ENCODE measurements at places on chromosomes 6 and 20. TPM values are rescaled to one million over a fixed set of nuclear protein-coding genes. Genes with fewer than 3 reads are reported as not detected.

GRCh38 chr6:85685713-85686112 is 43.0 kb upstream of the SYNCRIP start:
- H3K27ac ChIP-seq, result no peak overlapping the region
- H3K27me3 ChIP-seq, result no peaks in the 10 kb centered on the region
- H3K36me3 ChIP-seq, result no peaks in the 10 kb centered on the region
- no peak overlapping the region for H3K4me3 ChIP-seq

DNA sequence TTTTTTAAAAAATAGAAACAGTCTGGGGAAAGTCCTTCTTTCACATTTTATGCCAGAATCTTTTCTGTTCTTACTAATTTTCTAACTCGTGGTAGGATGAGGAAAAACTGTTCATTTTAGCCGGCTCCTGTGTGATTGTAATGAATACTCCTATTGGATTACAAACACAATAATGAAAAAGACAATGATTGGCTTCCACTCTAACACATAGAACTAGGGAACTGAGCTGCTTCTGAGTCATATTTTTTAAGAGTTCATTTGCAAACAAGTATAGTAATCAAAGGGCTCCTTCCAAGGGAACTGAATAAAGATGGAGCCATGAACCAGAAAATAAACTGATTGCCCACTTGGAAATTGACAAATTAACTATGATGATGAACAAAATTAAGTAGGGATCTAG is 265.3 kb upstream of the TCF21 start:
- H3K4me3 ChIP-seq, result no peak overlapping the region
- no peaks in the 10 kb centered on the region for H3K27me3 ChIP-seq
- DNase-seq, result no peak
- H3K27ac ChIP-seq, result no peak overlapping the region

The EHMT2 gene
- 49.9 TPM for total RNA-seq

The RHAG gene
- not detected for total RNA-seq

The PTK6 gene
- total RNA-seq, result 0.49 TPM

- no peaks in the 10 kb centered on the region for H3K4me1 ChIP-seq
- no peaks in the 10 kb centered on the region for H3K36me3 ChIP-seq
- peaks cover 4% of the 10 kb centered on the region for H3K27me3 ChIP-seq
- H3K27ac ChIP-seq, result no peak overlapping the region
- no peak for DNase-seq
Measured at GRCh38 chr6:115891111-115891669, 169.5 kb downstream of the FRK start.

DNA sequence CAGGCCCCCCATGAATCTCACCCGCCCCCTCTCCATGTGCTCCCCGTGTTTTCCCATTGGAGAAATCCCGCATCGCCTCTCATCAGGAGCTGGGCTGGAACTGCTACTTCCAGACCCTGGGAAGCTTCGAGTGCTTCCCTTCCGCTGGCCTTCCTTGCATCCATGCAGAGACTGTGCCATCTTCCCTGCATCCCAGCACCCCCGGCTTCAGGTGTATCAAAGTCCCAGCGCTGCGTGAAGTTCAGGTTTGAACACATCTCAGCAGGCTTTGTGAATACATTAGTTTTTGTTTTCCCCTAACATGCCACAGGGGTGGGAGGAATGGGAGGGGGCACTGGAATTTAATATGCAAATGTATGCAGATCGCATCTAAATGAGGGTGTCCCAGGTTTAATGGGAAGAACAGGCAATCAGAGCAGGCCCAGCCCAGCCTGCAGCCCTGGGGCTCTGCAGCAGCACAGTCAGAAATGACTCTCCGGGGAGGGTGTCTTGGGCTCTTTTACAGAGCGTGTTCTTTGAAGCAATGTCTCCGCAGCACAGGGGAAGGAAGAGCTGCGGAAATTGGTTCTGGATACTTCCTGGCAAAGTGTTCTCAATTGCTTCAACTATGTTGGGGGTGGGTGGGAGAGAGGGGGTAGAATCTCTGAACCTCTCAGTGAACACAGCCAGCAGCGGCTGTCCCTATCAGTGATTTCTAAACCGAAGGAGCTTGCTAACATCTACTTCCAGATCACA is 8.3 kb upstream of the MMP9 start:
- peaks cover 8% of the 10 kb centered on the region for H3K27me3 ChIP-seq
- no peak overlapping the region for H3K27ac ChIP-seq
- no peak for DNase-seq
- peaks cover 49% of the 10 kb centered on the region for H3K4me1 ChIP-seq

GRCh38 chr20:9590189-9590588 is 75.8 kb downstream of the LAMP5 start:
- DNase-seq, result no peak
- H3K27me3 ChIP-seq, result peaks cover 2% of the 10 kb centered on the region
- no peaks in the 10 kb centered on the region for H3K36me3 ChIP-seq
- H3K4me3 ChIP-seq, result no peak overlapping the region
- no peaks in the 10 kb centered on the region for H3K4me1 ChIP-seq

DNA sequence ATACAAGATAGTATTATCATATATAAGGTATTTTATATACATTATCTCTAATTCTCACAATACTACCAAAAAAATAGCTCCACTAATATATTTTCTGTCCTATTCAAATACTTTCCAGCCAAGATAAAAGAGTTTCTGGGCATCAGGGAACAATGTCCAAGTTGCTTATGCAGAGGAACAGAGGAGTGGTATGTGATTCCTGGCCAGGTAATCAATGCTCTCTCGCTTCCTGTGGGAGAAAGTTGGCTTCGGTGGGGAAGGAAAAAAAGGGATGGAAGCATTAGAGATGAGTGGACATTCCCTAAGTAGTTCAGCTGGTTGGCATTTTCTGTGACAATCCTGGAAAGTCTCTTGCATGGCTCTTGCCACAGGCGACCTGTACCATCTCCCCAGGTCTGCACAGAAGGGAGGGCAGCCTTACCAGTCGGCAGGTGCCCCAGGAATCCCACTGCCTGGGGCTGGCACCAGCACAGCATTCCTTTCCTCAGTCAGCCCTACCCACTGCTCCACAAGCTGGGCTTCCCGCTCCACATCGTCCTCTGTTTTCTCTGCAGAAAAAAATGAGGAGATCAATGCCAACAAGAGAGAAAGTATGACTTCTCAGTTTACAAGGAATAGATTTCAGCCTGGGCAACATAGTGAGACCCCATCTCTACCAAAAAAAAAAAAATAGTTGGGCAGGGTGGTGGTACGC is 78.5 kb upstream of the NUP153 start:
- no peak overlapping the region for H3K27ac ChIP-seq
- H3K4me1 ChIP-seq, result no peaks in the 10 kb centered on the region
- peaks cover 26% of the 10 kb centered on the region for H3K36me3 ChIP-seq
- no peaks in the 10 kb centered on the region for H3K27me3 ChIP-seq

GRCh38 chr20:41905199-41905598 is 287.0 kb upstream of the CHD6 start:
- DNase-seq, result no peak
- no peaks in the 10 kb centered on the region for H3K4me1 ChIP-seq
- no peak overlapping the region for H3K4me3 ChIP-seq
- H3K27me3 ChIP-seq, result no peaks in the 10 kb centered on the region

GRCh38 chr6:122202576-122203137 is 196.8 kb upstream of the HSF2 start:
- H3K4me1 ChIP-seq, result no peaks in the 10 kb centered on the region
- H3K27me3 ChIP-seq, result no peaks in the 10 kb centered on the region
- no peaks in the 10 kb centered on the region for H3K36me3 ChIP-seq
- H3K27ac ChIP-seq, result no peak overlapping the region

The TCEA2 gene
- 20.7 TPM for total RNA-seq

- DNase-seq, result no peak
- H3K27ac ChIP-seq, result no peak overlapping the region
- H3K27me3 ChIP-seq, result no peaks in the 10 kb centered on the region
Measured at GRCh38 chr6:136092897-136093296, 157.2 kb downstream of the MTFR2 start.

DNA sequence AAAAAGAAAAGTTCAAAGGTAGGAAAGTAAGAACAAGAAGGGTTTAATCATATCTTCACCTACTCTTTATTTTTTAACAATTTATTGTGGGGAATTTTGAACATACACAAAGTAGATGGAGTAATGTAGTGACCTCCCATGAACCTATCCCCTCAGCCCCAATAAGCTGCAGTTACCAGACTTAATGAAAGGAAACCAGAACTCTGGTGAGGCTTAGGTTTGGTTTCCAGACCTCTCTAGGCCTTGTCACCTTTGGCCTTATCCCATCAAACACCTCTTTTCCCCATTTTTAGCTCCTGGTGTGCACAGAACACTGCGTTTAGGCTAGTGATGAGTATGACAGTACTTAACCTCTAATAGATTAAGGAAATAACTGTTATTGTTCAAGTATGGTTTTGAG is 42.0 kb downstream of the CBFA2T2 start:
- peaks cover 6% of the 10 kb centered on the region for H3K36me3 ChIP-seq
- H3K27ac ChIP-seq, result no peak overlapping the region
- peaks cover 22% of the 10 kb centered on the region for H3K4me1 ChIP-seq
- H3K4me3 ChIP-seq, result no peak overlapping the region
- no peak for DNase-seq

The PNPLA1 gene
- total RNA-seq, result not detected
